ENCODE measurements at places on chromosomes 7 and 10.

DNA sequence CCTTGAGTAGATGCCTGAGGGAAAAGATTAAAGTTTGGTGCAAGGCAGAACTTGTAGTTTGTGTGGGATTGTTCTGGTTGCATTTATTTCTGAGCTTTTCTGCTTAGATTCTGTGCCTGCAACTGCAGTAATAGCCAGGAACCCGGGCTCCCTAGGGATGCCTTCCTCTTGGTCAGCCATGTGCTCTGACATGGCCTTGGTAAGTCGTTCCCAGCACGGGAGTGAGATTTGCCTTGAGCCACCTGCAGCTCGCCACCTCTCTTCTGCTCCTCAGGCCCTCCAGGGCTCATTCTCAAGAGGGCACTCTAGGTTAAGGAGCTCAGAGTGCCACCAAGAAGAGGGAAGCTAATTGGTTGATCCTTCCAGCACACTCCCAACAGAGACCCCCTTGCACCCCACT lies 350.6 kb upstream of the MKI67 start:
- no peak for DNase-seq

DNA sequence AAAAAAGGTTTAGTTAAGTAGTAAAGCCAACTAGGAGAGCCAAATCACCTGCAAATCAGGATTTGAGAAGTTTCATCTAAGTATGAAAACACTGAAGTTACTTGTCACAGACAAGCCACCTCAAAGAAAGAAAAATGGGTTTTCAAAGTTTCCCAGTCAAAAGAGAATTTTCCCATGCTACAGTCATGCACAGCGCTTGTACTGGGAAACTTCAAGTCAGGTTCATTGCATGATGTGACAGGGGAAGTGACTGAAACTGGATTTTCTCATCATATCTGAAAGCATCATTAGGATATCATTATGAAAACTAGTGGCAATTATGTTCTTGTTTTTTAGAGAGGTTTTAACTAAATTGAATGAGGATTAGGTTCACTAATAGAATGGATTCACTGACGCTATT lies 167.0 kb downstream of the SGMS1 start:
- DNase-seq: no peak

GRCh38 chr7:92503767-92504166 lies 24.6 kb downstream of the PEX1 start:
- no peak for DNase-seq

DNA sequence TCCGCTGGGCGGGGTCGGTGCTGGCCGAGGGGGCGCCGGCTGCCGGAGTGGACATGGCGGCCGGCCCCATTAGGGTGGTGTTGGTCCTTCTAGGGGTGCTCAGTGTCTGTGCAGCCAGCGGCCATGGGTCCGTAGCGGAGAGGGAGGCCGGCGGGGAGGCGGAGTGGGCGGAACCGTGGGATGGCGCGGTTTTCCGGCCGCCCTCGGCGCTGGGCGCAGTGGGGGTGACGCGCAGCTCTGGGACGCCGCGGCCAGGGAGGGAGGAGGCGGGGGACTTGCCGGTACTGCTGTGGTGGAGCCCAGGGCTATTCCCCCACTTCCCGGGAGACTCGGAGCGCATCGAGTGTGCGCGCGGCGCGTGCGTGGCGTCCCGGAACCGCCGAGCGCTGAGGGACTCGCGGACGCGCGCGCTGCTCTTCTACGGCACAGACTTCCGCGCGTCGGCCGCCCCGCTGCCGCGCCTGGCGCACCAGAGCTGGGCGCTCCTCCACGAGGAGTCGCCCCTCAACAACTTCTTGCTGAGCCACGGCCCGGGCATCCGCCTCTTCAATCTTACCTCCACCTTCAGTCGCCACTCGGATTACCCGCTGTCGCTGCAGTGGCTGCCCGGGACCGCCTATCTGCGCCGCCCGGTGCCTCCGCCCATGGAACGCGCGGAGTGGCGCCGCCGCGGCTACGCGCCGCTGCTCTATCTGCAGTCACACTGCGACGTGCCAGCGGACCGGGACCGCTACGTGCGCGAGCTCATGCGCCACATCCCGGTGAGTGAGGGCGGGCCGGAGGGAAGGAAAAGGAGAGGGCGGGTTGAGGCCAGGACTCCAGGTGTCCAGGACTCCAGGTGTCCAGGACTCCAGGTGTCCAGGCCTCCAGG lies 9.3 kb upstream of the CHCHD1 start:
- peak; percentile 91 for DNase-seq

- no peak for DNase-seq
Observed at GRCh38 chr10:113301342-113301984, 251.4 kb upstream of the HABP2 start.

- no peak for DNase-seq
Observed at GRCh38 chr10:86486856-86487255, 34.7 kb downstream of the WAPL start.

GRCh38 chr10:89159761-89160160 lies 47.4 kb downstream of the CH25H start:
- no peak for DNase-seq

GRCh38 chr7:112206991-112207592 lies 597 bp downstream of the ZNF277 start:
- no peak for DNase-seq

GRCh38 chr10:43524434-43525247 lies 49.8 kb downstream of the ZNF239 start:
- DNase-seq: no peak

GRCh38 chr7:24574386-24574785 lies 1.1 kb downstream of the PALS2 start:
- DNase-seq: no peak

DNA sequence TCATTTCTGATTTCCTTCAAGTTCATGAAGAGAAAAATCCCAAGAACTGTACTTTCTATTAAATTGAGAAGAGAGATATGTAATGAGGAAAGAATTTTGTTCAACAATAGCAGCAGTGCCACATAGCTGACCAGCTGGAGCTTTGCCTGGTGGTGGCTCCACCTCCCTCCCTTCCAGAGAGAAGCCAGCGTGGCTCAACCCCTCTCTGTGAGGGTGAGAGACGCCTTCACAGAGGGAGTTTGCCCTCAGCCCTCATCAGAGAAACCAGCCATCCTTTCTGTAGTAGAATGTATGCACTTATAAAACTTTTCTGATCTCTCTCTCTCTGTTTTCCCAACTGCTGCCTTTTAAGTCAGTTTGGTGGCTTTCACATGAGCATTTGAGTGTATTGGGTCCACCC lies 20.5 kb upstream of the COL1A2 start:
- DNase-seq: peak; percentile 87

GRCh38 chr7:22138886-22139285 lies 193.2 kb upstream of the CDCA7L start:
- no peak for DNase-seq

- no peak for DNase-seq
Observed at GRCh38 chr7:97506728-97507127, 225.2 kb upstream of the TAC1 start.

- no peak for DNase-seq
Observed at GRCh38 chr7:25391295-25391861, 163.1 kb upstream of the NPVF start.

- DNase-seq: no peak
Observed at GRCh38 chr10:116444527-116445142, 17.0 kb downstream of the PNLIPRP3 start.

DNA sequence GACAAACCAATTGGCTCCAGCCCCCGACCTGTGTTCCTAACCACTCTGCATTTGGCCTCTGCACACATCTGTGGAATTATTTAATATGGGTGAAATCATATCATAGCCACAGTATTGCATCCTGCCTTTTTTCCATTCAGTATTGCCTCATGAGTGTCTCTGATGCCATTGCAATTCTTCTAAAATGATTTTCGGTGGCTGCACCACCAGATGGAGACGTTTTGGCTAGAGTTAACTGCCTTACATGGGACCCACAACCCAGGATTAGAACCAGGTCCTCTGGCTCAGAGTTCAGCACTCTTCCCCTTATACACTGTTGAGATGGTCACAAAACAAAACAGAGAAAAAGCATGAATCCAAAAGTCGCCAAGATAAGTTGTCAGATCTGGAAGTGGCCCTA lies 180.8 kb downstream of the EMX2 start:
- DNase-seq: no peak

- DNase-seq: no peak
Observed at GRCh38 chr7:70855373-70855772, 276.6 kb upstream of the GALNT17 start.

DNA sequence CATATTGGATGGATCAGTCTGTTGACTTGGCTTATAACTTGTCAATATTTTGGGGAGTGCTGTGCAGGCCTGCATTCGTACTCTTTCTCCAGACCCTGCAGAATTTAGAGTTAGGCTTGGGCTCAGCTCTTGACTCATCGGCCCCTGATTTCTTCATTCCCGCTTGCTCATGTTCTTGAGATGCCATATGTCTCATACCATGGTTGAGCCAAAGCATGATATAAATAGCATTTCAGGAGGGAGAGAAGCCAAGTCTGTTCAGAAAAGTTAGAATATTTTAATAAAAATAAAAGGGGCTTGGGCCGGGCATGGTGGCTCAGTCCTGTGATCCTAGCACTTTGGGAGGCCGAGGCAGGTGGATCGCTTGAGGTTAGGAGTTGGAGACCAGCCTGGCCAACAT lies 898.1 kb downstream of the TYW1 start:
- no peak for DNase-seq

GRCh38 chr10:123666318-123667236 lies at the start of gene GPR26:
TSS of gene GPR26 (plus strand) at chr10:123666355. CDS start at chr10:123666408, 53 bp downstream.
- DNase-seq: no peak

DNA sequence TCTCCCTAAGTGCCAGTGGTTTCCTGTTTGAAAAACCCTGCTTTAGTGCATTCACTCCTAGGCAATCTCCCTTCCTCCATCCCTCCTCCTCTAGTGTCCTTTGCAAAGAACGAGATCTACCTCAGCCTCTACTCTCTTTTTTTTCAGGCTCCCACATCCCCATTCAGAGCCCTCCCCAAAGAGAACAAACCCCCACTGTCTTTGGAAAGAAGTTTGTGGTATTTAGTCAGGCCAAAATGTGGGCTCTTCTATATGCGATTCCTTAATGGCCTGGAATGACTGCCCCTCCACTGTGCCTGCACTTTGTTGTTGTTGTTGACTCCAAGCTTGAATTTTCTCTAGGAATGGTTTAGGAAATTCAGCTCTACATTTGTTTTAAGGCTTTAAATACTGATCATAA lies 36.3 kb downstream of the PALS2 start:
- DNase-seq: no peak

- DNase-seq: no peak
Observed at GRCh38 chr7:55122263-55122662, 103.4 kb downstream of the EGFR start.

- DNase-seq: no peak
Observed at GRCh38 chr10:75547391-75548298, 116.2 kb downstream of the LRMDA start.

GRCh38 chr7:102073931-102074880 lies 212.5 kb upstream of the SH2B2 start:
- no peak for DNase-seq

GRCh38 chr10:95635319-95635733 lies 21.2 kb downstream of the ALDH18A1 start:
- no peak for DNase-seq

GRCh38 chr7:120792091-120792860 lies 65.7 kb downstream of the TSPAN12 start:
- peak; percentile 84 for DNase-seq

GRCh38 chr10:6532321-6532720 lies 47.8 kb downstream of the PRKCQ start:
- DNase-seq: no peak
